Breast epithelium (tissue), 4 donors: ENCODE measurements at places on chromosomes 1 and 21. TPM values are rescaled to one million over a fixed set of nuclear protein-coding genes. Genes with fewer than 3 reads are reported as not detected.

MORN1 gene
- total RNA-seq, result 18.1 TPM

BATF3 gene
- total RNA-seq, result 1.9 TPM

PARS2 gene
- 4.3 TPM for total RNA-seq

S100A12 gene
- 1.8 TPM for total RNA-seq

AMY2A gene
- not detected for total RNA-seq

RHOU gene
- total RNA-seq, result 28.8 TPM

EIF2D gene
- 68.6 TPM for total RNA-seq

CFHR4 gene
- total RNA-seq, result not detected

DIO1 gene
- total RNA-seq, result 0.59 TPM

NTNG1 gene
- 0.98 TPM for total RNA-seq

TNFRSF1B gene
- 35.1 TPM for total RNA-seq

RUNX3 gene
- 9.1 TPM for total RNA-seq

CFHR3 gene
- total RNA-seq, result not detected

CHIA gene
- total RNA-seq, result not detected

LRRN2 gene
- total RNA-seq, result 2.5 TPM

C21orf58 gene
- total RNA-seq, result 2.9 TPM

FCRL5 gene
- total RNA-seq, result 1.6 TPM

GPR61 gene
- not detected for total RNA-seq

SH3BGR gene
- 6.3 TPM for total RNA-seq

GPA33 gene
- total RNA-seq, result 0.16 TPM

SLC44A5 gene
- total RNA-seq, result 3.6 TPM

GLMP gene
- 40.2 TPM for total RNA-seq
